ENCODE measurements at places on chromosomes 2 and 18.

GRCh38 chr18:58242968-58243367 is 198.9 kb downstream of the NEDD4L start:
- DNase-seq = no peak

DNA sequence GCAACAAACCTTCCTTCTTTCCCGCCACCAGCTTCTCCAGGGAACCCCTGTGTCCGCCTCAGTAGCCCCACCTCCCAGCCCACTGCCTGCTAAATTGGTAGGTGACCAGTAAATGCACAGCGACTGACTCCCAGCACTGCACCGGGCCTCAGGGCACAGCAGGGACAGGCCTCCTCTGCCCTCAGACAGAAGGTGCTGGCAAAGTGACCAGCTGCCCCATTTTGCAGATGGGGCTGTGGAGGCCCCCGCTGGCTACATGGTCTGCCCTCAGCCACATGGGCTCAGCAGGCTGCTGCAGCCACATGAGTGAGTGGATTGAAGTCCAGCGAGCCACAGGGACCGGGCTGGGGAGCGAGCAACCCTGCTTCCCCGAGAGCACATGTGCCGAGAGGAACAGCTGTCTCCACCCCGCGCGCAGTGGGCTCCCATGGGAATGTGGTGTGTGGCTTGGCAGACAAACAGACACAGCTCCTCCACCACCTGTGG is 7.8 kb upstream of the NPPC start:
- no peak for DNase-seq

DNA sequence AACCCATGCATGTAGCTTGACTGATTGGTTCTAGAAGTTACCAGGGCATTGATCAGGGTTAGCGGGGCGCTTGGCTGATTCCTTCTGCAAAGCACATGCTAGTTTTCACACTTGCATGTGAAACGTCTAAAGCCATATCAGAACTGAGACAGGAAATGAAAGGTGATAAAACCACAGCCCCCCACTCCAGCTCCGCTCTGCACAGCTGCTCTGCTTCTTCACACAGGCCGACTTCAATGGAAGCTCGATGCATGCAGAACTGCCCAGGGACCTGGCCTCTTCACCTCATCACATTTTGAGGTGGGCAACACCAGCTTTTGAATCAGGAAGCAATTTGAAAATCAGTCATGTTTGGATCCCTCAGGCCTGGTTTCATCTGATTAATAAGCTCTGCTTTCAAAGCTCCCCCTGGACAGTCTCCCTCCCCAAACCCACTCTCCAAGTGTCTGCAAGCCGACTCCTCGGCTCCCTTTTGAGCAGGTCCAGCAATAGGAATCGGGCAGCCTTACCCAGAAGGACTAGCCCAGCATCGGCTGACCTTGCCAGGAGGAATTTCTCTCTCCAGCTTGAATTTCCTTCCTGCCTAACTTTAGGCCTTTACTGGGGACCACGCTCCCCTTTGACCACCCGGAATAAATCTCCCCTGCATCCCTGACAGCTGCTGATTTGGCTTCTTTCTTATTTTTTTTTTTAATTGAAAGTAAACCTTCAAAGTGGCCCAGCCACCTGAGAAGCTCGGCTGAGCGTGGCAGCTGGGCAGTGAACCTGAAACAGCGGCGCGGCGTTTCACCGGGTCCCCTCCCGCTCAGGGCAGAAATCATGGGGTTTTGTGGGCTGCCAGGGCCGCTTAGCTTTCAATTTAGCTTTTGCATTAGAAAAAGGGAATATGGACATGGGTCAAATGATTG is 31.7 kb downstream of the HRH4 start:
- DNase-seq = no peak

DNA sequence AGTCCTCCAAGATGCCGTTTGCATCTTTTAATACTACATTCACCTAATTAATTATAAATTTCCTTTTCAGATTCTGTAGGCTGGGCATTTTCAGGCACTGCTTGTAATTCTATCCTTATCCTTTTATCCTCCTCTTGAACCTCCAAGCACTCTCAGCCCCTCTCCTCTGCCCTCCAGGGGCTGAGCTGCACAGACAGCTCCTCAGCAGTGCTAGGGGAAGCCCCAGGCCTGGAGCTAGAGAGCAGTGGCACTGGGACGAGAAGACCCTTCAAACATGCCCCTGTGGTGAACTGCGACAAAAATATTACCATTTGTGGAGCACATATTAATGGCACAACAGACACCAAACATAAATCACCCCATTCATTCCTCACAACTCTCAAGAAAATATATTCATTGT is 32.9 kb downstream of the CFAP210 start:
- DNase-seq = peak; percentile 13

- peak; percentile 80 for DNase-seq
Observed at GRCh38 chr2:70141902-70142589, 48.8 kb downstream of the C2orf42 start.

GRCh38 chr18:38807915-38808314 is 1242.3 kb upstream of the CELF4 start:
- DNase-seq = no peak
